ENCODE measurements at places on chromosomes 6 and 20.

DNA sequence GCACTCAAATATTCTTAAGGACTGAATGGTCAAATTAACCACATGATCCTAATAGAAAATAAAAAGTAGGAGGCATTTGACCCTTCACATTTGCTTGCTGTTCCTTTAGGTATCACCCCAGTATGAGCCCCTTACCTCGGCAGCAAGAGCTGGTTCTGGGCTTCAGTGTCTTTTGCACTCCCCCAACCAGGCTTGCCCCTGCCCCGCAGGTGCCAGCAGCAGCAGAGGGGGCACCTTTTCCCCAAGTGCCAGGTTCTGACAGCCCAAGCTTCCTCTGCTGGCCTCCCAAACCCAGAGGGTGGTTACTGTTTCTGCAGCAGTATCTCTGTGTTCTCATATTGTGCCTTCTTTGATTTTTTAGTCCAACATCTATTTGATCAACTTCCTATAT, 23.2 kb downstream of the UBE2V1 start:
- no peak for DNase-seq

DNA sequence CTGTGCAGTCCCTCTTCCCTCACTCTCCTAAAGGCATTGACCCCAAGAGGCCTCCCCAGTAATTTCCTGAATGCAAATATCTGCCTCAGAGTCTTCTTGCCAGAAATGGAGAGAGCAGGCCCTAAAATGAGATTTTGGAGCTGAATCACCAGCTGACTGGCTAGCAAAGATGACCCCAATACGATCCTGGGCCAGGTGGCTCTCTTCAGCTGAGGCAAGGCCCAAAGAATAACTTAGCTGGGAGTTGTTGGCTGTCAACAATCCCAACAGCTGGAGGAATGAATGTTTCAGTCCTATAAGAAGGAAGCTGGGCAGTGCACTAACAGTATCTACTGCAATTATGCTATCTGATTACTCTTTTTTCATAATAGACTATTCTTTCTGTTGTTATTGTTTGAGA, 37.2 kb upstream of the VGLL2 start:
- no peak for DNase-seq

- DNase-seq, result no peak
Observed at GRCh38 chr6:138182939-138183789, 21.4 kb downstream of the ARFGEF3 start.

DNA sequence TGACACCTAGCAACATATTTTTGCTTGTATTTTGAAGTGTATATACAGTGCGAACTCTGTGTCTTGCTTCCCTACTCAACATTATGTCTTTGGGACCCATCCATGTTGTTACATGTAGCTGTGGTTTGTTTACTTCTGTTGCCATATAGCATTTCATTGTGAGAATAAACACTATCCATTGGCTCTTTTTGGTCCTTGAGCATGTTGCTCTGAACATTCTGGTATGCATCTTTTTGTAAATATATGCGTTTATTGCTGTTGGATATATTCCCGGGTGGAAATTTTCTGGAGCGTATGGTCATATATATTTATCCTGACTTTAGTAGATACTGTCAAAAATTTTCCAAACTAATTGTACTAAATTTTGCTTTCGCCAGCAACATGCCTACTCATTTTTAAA, 222.5 kb upstream of the SPTLC3 start:
- DNase-seq, result no peak

DNA sequence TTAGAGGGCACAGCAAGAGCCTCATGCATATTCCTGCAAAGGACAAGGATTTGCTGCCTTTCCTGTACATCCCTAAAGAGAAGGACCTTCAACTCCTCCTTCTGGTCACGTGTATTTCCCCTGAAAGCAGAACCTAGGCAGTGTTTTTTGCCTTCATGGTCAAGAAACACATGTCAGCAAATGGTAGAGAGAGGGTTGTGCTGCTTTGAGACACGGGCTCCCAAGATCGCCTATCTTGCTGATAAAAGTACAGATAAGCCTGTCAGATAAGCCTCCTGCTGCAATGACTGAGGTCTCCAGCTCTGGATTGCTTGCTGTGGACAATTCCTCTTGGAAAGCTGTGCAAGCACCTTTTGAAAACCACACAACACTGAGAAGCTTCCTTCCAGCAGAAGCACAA, 580.8 kb downstream of the CBLN4 start:
- no peak for DNase-seq

DNA sequence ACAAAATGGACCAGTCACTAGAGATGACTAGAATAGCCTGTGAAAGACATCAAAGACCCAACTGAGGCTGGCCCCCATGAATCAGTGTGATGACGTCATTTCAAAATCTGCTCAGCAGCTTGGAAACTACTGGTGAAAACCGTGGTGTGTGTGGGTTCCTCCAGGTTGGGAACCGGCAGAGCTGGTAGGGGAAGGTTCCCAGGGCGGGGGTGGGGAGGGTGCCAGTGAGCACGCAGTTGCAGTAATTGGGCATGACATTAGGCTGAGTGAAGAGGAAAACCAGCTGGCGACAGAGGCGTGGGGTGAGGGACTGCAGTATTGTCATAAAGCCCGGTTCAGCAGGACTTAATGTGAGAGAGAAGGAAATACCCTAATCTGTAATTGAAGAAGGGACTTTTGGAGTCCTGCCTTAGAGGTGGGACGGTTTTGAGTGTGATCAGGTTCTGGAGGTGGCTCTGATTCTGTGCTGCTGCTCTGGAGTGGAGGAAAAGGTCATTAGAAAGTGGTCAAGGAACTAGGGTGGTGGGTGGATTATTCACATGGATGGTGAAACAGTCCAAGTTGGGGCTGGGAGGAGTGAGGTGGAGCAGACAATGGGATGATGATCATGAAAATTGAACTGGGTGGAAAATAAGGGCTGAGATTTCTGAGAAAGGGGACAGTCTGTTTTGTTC, 52.0 kb upstream of the MTHFD1L start:
- peak; percentile 53 for DNase-seq

- DNase-seq, result no peak
Observed at GRCh38 chr20:59972037-59972801, 14.0 kb downstream of the CDH26 start.

- no peak for DNase-seq
Observed at GRCh38 chr6:31037169-31037568, 26.9 kb downstream of the MUC22 start.

DNA sequence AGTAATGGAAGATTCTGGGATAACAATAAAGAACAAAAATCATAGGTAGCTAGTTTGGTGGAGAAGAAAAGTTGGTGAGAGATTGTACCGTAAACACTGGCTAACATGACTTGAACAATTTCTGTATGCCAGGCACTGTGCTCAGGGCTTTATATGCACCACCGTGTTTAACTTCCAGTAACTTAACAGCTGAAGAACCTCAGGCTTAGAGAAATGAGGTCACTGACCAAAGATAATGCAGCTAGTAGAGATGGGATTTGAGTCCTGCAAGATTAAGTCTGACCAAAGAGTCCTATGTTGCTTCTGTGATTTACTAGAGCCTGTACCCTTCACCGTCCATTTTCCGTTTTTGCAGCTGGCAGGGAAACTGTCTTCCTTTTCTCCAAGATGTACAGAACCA, 2.7 kb downstream of the CSTF1 start:
- DNase-seq, result no peak

DNA sequence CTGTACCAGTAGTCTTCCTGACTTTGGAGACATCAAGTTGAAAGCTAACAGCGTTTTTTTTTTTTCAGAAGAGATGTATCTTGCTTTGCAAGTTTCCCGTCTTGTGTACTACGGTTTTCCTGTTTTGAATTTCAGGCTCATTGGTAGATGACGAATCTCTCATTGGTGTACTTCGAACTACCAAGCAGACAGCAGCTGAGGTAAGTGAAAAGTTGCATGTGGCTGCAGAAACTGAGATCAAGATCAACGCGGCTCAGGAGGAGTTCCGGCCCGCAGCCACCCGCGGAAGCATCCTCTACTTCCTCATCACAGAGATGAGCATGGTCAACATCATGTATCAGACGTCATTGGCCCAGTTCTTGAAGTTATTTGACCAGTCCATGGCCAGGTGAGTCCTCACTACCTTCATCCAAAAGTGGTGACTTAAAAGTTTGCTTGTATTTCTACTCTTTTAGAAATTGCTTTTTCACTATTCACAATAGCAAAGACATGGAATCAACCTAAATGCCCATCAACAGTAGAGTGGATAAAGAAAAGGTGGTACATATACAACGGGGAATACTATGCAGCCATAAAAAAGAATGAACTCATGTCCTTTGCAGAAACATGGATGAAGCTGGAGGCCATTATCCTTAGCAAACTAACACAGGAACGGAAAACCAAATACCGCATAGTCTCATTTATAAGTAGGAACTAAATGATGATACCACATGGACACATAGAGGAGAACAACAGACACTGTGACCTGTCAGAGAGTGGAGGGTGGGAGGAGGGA, 110.6 kb upstream of the GLP1R start:
- no peak for DNase-seq

DNA sequence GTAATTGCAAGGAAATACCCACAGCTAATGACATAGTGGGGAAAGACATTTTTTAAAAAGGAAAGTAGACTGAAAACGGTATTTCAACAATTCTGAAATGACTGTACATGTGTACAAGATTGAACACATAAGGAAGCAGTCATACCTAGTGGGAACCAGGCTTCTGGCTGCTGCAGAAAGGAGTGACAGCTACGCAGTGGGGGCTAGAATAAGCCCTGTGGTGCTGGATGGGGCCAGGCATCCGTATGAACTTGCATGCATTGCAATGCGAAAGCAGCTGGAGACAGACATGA, 54.9 kb upstream of the GPR31 start:
- DNase-seq, result no peak

DNA sequence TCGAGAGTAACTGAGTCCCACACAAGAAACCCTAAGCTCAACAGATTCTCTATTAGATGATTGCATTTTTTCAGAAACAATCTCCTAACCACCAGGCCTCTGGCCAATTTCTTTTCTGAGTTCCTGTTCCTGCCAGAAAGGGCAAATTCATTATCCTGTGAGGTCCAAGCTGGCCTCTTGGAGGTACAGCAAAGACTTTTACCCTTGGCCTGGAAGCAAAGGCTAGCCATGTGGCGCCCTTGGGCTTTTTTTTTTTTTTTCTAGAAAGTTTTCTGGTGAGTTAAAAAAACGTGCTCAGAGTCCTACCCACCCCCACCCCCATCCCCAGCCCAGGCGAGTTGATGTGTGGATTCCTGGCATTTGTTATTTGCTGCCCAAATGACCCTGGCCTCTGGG, 59.0 kb upstream of the EEF1A1 start:
- no peak for DNase-seq

DNA sequence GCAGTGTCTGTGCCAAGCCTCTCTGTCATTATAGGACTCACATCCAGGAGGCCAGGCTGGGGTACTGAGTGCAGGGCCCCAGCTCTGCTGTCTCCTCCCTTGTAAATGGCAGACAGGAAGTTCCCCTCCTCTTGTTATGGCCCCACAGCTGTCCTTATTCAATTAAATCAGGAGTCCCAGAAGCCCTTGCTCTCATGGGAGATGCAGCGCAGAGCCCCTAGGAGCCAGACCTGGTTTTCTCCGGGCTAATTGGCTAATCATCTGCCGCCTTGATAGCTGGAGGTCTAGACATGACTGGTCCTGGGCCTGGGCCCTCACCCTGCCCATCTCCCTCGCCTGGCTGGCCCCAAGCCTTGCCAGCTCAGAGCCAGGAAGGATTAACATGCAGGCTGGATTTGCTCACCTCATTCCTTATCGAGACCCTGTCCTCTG, 172.0 kb downstream of the VEGFA start:
- DNase-seq, result no peak

- DNase-seq, result no peak
Observed at GRCh38 chr20:51331481-51331880, 211.0 kb downstream of the NFATC2 start.

DNA sequence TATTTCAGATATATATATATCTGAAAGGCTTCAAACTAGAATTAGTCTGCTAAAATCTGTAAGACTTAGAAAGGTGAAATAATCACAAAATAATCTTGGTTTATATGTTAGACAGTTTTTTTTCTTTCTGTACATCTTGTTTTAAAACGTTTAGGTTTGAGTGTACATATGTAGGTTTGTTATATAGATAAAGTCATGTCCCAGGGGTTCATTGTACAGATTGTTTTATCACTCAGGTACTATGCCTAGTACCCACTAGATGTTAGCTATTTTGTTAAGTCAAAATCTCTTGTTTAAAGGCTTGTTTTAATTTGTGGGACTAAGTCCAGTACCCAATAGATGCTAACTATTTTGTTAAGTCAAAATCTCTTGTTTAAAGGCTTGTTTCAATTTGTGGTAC, 1339.0 kb upstream of the CITED2 start:
- DNase-seq, result no peak

DNA sequence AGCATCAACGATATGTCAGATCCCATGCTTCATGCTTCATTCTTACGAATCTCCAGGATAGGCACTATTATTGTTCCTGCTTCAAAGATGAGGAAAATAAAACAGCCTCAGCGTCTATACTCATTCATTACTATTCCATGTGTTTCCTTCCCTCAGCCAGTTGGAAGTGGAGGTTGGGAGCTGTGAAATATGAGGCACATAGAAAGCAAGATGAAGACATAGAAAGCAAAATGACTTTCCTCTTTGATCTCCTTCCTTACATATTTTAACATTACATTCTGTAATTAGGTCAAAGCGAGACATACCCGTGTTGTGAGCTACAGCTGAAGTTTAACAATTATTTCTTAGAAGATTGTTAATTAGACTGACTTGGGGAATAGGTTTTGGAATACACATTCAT, 125.4 kb downstream of the FYN start:
- DNase-seq, result no peak

DNA sequence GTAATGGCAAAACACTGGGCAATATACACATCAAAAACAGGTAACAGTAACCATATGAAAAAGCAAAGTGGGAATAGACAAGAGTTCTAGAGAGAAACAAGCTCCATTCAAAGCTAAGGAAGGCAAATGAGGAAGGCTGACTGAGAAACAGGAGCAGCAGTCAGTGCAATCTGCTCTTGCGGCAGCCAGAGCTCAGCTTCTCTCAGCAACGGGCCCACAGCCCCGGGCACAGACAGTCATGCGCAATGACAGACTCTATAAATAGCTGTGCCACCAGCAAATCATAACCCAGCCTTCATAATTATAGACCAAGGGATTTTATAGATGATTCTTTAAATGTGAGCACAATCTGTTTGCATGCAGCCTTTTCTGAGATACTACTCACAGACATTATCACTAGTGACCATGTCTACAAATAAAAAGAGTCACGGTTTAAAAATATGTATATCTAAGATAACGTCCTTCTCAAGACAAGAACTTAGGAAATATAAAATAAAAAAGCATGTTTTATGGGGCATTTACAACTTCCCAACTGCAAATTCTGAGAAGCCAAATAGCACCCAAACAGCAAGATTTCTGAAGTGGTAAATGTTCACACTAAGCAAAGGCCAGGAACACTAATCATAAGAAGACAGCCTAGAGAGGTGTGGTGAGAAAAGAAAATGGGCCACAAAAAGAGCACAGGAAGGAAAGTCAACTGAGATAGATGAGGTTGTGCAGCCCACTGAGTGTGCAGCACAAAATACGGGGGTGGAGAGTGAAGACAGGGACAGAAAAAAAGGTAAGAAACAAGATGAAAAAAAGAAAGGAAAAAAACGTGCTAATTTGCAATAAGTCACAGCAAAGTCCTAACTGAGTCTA, 39.9 kb upstream of the BEND6 start:
- DNase-seq, result no peak

- DNase-seq, result no peak
Observed at GRCh38 chr6:21856844-21857243, 263.3 kb downstream of the SOX4 start.
